ENCODE measurements at places on chromosomes 1 and 21.

- DNase-seq = no peak
Observed at GRCh38 chr1:202801175-202801574, 7.0 kb downstream of the KDM5B start.

- peak; percentile 46 for DNase-seq
Observed at GRCh38 chr1:84245563-84245962, 55.9 kb upstream of the SAMD13 start.

GRCh38 chr1:160951443-160952128 lies 3.0 kb downstream of the ITLN2 start:
- DNase-seq = peak; percentile 87

- no peak for DNase-seq
Observed at GRCh38 chr1:59007820-59008598, 224.2 kb upstream of the JUN start.

DNA sequence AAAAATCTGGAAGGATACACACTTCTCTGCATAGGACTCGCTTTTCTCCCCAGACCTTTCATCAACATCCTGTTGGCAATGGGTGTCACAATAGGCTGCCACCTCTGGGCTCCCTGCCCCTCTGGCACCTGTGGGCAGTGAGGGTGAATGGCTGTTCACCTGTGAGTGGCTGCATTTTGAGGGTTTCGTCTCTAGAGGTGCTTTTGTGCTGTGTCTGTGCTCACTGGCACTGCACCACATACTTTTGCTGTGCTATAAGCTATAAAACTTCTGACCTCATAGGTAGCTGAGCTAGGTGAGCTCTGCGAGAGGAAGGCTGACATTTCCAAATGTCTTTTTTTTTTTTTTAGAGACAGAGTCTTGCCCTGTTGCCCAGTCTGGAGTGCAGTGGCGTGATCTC lies 35.9 kb downstream of the SLC30A1 start:
- DNase-seq = no peak

Data from COLO829 (cell line).